ENCODE measurements at places on chromosomes 13 and 19.
A peak's percentile ranks its signal among the peaks of the same experiment; 100 is the strongest.

DNA sequence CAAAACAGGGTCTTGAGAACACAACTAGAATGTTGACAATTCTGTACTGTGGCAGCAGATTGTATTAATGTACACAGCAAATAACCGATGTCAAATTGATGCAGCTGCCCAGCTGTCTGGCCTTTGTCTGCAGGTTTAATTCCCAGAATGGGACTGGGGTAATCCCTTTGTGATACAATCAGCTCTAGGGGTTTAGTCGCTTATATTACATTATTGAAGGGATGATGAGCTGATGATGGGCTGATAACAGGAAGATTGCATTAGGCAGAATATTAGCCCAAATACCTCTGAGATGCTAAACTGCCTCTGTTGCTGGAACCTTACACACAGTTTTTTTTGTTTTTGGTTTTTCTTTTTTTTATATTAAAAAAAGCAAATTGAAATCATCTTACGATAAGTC lies 265.0 kb downstream of the RBM26 start:
- no peak for DNase-seq

DNA sequence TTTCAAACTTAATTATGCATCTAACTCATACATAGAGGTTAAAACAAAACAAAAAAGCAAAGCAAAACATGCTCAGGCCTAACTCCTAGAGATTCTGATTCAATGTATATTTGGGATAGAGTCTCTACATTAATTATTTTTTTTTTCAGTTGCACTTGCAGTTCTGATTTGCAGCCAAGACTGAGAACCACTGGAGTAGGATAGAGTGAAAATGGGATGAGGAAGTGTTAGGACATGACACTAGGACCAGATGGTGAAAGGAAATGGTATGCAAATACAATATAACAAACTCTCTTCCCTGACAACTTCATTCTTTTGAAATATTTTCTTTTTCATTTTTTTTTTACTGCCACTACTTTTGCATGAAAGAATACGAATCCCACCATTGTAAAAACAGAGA lies 1.8 kb downstream of the CCDC122 start:
- no peak for DNase-seq

GRCh38 chr19:12792051-12792852 lies 966 bp downstream of the JUNB start:
- no peak for DNase-seq

- DNase-seq: no peak
Measured at GRCh38 chr13:111938741-111939665, 127.9 kb upstream of the SOX1 start.

GRCh38 chr13:114081761-114082681 lies 50.4 kb downstream of the RASA3 start:
- DNase-seq: no peak

- no peak for DNase-seq
Measured at GRCh38 chr13:76027131-76027530, 391.0 kb downstream of the LMO7 start.

DNA sequence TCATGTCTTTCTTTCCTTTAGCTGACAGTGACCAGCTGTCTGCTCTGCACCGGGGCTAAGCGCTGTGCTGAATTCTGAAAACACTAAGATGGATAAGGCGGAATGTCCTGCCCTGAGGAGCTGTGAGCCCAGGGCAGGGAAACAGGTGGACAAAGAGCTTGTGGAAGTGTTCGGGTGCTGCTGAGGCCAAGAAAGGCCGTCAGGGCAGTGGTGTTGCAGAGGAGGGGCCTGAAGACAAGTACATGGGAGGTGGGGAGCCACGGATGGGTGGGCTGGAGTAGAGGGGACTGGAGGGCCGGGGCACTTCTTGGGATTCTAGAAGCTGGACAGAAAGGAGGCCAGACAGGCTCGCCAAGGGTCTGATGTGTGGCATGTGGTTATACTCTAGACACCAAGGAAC lies 66.2 kb upstream of the GPR183 start:
- no peak for DNase-seq

GRCh38 chr13:46121597-46122163 lies 16.8 kb upstream of the CPB2 start:
- no peak for DNase-seq

GRCh38 chr19:28466107-28467045 lies 746.6 kb downstream of the UQCRFS1 start:
- no peak for DNase-seq

DNA sequence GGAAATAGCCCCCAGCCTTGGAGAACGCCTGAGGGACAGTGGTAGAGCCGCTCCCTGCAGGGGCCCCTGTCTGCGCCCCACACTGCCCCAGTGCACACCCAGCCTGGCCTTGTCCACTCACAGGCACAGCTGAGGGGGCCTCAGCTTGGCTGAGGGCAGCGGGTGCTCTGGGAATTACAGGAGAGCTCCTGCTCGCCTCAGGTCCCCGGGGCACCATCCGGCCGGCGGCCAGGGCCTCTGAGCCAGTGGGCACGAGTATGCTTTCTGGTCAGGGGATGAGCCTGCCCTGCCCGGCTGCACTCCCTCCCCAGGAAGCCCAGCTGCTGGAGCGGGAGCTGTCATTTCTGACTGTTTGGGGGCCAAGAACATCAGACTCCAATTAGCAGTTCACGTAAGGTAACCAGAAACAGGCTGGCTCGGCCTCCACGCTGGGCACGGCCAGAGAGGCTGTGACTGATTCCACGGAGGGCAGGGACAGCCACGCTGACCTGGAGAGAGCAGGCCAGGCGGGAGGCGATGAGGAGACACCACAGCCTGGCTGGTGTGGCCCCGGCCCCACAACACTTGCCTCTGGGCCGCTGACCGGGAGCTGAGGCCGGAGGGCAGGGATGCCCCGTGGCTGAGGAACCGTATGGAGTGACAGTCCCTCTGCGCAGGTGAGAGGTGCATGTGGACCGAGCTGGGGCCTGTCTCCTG lies 15.4 kb downstream of the CEBPG start:
- no peak for DNase-seq

GRCh38 chr13:24671386-24672113 lies 8.7 kb upstream of the ATP12A start:
- no peak for DNase-seq

DNA sequence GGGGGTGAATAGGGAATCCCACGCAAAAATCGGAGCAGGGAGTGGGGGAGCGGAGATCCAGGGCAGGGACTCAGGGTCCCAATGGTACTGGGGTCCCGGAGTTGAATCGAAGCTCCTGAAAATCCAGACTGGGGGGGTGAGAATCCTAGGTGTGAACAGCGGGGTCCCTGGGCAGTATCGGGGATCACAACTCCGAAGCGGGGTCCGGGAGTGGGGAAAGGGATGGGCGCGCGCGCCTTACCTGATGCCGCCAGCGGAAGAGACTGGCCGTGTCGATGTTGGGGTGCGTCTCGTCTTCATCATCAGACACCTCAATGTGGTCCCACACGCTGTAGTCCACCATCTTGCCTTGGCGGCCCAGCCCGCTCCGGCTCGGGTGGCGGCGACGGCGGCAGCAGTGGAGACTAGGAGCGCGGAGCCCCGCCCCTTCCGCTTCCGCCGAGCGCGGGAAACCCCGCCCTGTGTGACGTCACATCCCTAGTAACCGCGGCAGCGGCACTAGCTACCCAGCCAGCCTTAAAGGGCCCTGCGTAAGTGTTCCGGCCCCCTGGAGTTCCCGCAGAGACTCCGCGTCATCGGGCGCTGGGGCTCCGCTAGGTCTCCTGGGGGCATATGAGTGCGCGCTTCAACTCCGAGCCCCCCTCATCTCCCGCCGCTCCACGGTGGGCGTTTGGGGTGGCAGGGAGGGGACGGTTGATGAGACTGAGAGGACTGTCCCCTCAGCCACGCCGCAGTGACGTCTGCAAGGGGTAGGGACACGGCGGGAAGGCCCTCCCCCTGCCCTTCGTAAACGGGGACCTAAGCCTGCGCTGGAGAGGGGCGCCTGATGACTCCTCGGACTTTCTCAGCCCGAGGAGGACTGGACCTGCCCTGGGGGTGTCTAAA lies at the start of gene CDC37:
Gene CDC37 (minus strand): TSS at position 406 of the 885 bp plus-strand sequence. CDS start 63 bp downstream, at position 343.
- DNase-seq: peak; percentile 63

GRCh38 chr13:113768018-113768905 lies 9.2 kb downstream of the TMEM255B start:
- no peak for DNase-seq

GRCh38 chr13:29937379-29937778 lies 87.0 kb upstream of the UBL3 start:
- no peak for DNase-seq

GRCh38 chr19:10412257-10412977 lies 7.9 kb upstream of the PDE4A start:
- no peak for DNase-seq

DNA sequence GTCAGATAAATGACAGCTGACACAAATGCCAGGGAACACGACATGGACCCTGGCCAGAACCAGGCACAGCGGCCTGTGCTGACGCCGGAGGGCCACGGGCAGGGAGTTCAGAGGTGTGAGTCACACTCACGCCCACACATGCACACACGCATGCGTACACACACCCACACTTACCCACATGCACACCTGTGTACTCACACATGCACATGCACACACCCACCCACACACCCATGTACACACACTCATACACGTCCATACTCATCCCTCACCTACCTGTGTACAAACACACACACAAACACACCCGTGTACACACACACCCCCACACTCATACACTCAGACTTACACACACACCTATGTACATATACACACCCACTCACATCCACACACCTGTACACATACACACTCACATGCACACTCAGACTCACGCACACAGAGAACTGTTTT lies 40.4 kb downstream of the MLLT1 start:
- no peak for DNase-seq

DNA sequence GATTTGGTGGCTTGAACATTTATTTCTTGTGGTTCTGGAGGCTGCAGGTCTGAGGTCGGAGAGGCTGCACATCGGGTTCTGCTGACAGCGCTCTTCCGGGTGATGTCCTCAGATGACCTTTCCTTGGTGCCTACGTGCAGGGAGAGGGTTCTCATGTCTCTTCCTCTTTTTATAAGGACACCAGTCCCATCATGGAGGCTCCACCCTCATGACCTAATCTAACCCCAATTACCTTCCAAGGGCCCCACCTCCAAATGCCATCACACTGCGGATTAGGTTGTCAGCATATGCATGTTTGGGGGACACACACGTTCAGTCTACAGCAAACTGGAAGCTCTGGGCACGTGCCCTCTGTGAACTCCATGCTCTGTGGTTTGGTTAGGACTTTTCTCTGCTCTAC lies 338.6 kb downstream of the FGF9 start:
- DNase-seq: no peak

GRCh38 chr19:56253737-56254136 lies 18.8 kb upstream of the EDDM13 start:
- peak; percentile 64 for DNase-seq

DNA sequence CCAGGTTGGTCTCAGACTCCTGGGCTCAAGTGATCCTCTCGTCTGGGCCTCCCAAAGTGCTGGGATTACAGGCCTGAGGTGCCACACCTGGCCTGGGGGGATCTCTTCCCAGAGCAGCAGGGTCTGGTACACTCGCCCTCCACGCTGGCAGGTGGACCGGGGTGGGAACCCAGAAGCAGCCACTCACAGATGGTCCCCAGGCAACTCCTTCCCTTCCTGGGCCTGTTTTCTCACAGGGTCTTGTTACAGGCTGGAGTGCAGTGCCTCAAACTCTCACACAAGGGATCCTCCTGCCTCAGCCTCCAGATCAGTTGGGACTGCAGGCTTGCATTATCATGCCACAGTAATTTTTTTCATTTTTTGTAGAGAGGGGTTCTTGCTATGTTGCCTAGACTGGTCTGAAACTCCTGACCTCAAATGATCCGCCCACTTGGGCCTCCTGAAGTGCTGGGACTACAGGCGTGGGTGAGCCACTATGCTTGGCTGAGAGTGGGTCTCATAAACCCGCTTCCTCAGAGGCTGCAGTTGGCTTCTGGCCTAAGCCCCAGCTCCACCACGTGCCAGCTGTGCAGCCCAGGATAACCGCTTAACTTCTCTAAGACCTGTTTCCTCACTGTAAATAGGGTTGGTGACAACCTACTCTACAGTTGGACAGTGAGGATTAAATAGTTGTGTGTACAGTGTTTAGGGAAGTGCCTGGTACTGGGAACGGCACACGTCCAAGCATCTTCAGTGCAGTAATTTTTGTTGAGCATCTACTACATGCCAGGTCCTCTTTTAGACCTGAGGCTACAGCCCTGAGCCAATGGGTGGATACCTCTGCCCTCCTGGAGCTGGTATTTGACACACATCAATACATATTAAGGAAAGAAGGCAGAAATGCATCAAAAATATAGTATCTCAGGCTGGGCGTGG lies 871 bp upstream of the CCER2 start:
- no peak for DNase-seq

GRCh38 chr19:48681127-48681470 lies 8.3 kb upstream of the NTN5 start:
- no peak for DNase-seq

DNA sequence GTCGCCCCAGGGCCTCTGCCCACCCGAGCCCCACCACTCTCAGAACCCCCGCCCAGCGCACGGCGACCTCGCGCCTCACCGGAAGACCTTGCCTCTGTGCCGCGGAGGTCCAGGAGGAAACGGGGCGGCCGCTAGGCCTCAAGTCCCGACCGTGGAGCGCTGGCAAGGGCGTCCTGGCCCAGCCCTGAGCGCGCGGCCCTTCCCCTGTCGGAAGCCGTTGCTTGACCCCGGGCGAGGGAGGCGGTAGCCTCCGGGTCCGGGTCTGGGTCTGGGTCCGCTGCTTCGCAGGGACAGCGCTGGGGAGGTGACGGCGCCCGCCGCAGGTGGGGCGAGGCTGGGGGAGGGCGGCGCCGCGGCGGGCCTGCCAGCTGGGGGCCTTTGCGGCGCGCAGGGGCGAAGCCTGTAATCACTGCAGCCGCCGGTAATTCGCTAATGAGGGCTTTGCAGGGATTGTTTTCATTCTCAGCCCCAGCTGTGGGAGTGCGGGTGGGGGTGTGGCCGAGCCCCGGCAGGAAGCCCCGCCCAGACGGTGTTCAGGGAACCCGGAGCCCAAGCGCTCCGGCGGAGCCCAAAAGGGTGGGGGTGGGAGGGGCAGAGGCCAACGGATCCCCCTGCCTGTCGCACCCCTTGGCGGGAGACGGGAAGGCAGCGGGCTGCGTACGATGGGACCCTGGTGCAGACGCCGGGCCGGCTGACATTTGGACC lies 8.6 kb downstream of the C19orf25 start:
- peak; percentile 9 for DNase-seq

- no peak for DNase-seq
Measured at GRCh38 chr19:19451429-19452242, 46.2 kb downstream of the GATAD2A start.

GRCh38 chr19:1789261-1790041 lies 22.6 kb downstream of the ATP8B3 start:
- no peak for DNase-seq

GRCh38 chr13:110380359-110381028 lies 73.4 kb downstream of the COL4A2 start:
- no peak for DNase-seq

- no peak for DNase-seq
Measured at GRCh38 chr19:9295411-9295849, 14.2 kb downstream of the ZNF699 start.

- no peak for DNase-seq
Measured at GRCh38 chr19:17743874-17744580, 7.2 kb upstream of the FCHO1 start.

Data from NCI-H2081 treated with DMSO at 0.1 percent for 48 hours (cell line).